Memory B cell (primary cell): ENCODE measurements at places on chromosomes 6 and 20.

GRCh38 chr6:113707194-113707593 lies 150.0 kb upstream of the MARCKS start:
- no peak overlapping the region for H3K4me3 ChIP-seq
- H3K36me3 ChIP-seq: peaks cover 2% of the 10 kb centered on the region
- H3K27me3 ChIP-seq: no peaks in the 10 kb centered on the region
- no peak overlapping the region for H3K27ac ChIP-seq

GRCh38 chr6:152110886-152111820 lies 303.7 kb downstream of the ESR1 start:
- H3K36me3 ChIP-seq: peaks cover 2% of the 10 kb centered on the region
- no peaks in the 10 kb centered on the region for H3K4me1 ChIP-seq
- H3K27ac ChIP-seq: no peak overlapping the region

- no peaks in the 10 kb centered on the region for H3K36me3 ChIP-seq
- H3K27ac ChIP-seq: no peak overlapping the region
- H3K27me3 ChIP-seq: peaks cover 2% of the 10 kb centered on the region
- no peaks in the 10 kb centered on the region for H3K4me1 ChIP-seq
- no peak for DNase-seq
Measured at GRCh38 chr6:133333852-133334251, 92.7 kb downstream of the EYA4 start.

GRCh38 chr6:54846857-54847674 lies 495 bp downstream of the FAM83B start:
- peaks cover 2% of the 10 kb centered on the region for H3K27me3 ChIP-seq
- no peak overlapping the region for H3K27ac ChIP-seq
- no peak for DNase-seq
- no peaks in the 10 kb centered on the region for H3K4me1 ChIP-seq

DNA sequence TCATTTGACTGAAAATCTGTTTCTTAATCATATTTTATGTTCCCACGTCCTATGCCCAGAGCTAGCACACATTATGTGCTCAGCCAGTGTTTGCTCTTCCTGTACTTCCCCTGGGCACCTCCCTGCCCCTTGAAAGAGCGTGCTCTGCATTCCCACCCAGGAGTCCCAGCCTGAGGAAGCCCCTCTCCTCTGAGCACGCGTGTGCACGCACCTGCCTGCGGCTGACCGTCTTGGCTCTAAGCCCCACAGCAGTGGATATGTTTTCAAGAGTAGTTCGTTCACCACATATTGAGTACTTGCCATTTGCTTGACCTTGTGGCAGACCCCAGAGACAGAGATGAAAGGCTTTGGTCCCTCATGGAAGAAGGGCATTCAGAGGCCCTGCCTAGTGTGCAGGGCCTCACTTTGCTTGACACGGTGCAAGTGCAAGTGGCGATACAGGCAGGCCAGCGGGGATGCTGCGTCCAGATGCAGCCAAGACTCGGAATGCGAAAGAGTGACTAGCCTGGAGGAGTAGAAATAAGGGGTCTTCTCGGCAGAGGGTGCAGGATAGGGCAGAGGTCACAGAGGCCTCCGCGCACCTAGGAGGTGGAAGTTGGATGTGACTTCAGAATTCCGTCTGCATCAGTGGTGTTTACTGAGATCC lies 14.1 kb downstream of the SYNDIG1 start:
- no peak for DNase-seq
- H3K27ac ChIP-seq: no peak overlapping the region
- H3K36me3 ChIP-seq: no peaks in the 10 kb centered on the region
- no peak overlapping the region for H3K4me3 ChIP-seq
- no peaks in the 10 kb centered on the region for H3K4me1 ChIP-seq

GRCh38 chr20:4697189-4697830 lies 24.4 kb upstream of the PRND start:
- H3K27ac ChIP-seq: peak overlapping the region; percentile 2
- no peak overlapping the region for H3K4me3 ChIP-seq
- peaks cover 28% of the 10 kb centered on the region for H3K4me1 ChIP-seq
- H3K36me3 ChIP-seq: peaks cover 36% of the 10 kb centered on the region
- no peak for DNase-seq
- no peaks in the 10 kb centered on the region for H3K27me3 ChIP-seq

DNA sequence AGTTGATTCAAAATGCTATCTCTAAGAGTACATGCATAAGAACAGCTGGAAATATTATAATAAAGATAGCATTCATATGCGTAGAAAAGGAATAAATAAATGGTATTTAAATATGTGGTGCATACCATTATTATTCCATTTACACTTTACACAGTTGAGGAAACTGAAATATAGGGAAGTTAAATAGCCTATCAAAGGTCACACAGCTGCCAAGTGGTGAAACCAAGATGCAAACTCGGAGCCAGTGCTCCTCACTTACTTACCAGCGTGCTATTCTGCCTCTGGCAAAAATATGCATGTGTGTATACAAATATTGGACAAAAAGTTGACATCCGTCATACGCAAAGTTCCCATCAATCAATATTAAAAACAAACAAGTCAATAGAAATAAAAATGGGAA lies 22.3 kb upstream of the ANKEF1 start:
- H3K27ac ChIP-seq: no peak overlapping the region
- H3K27me3 ChIP-seq: peaks cover 5% of the 10 kb centered on the region
- DNase-seq: no peak
- H3K4me3 ChIP-seq: no peak overlapping the region
- no peaks in the 10 kb centered on the region for H3K36me3 ChIP-seq

GRCh38 chr6:74137911-74138310 lies 441.9 kb downstream of the CD109 start:
- H3K27me3 ChIP-seq: no peaks in the 10 kb centered on the region
- no peaks in the 10 kb centered on the region for H3K36me3 ChIP-seq
- no peak for DNase-seq

- H3K27ac ChIP-seq: no peak overlapping the region
- no peaks in the 10 kb centered on the region for H3K36me3 ChIP-seq
- peaks cover 5% of the 10 kb centered on the region for H3K4me1 ChIP-seq
- peaks cover 21% of the 10 kb centered on the region for H3K27me3 ChIP-seq
- H3K4me3 ChIP-seq: no peak overlapping the region
- DNase-seq: no peak
Measured at GRCh38 chr20:3680701-3681351, 984 bp downstream of the ADAM33 start.

- H3K36me3 ChIP-seq: no peaks in the 10 kb centered on the region
- no peak for DNase-seq
- peaks cover 2% of the 10 kb centered on the region for H3K4me1 ChIP-seq
- no peak overlapping the region for H3K27ac ChIP-seq
Measured at GRCh38 chr6:155589190-155589589, 133.6 kb upstream of the NOX3 start.

GRCh38 chr6:54274383-54274782 lies 33.9 kb upstream of the TINAG start:
- H3K27me3 ChIP-seq: no peaks in the 10 kb centered on the region
- H3K4me1 ChIP-seq: no peaks in the 10 kb centered on the region
- DNase-seq: no peak
- no peaks in the 10 kb centered on the region for H3K36me3 ChIP-seq
- H3K27ac ChIP-seq: no peak overlapping the region

- H3K4me3 ChIP-seq: no peak overlapping the region
- H3K36me3 ChIP-seq: no peaks in the 10 kb centered on the region
- no peak for DNase-seq
- H3K27me3 ChIP-seq: peaks cover 14% of the 10 kb centered on the region
- no peak overlapping the region for H3K27ac ChIP-seq
Measured at GRCh38 chr20:46791722-46792416, 82.4 kb downstream of the SLC2A10 start.

DNA sequence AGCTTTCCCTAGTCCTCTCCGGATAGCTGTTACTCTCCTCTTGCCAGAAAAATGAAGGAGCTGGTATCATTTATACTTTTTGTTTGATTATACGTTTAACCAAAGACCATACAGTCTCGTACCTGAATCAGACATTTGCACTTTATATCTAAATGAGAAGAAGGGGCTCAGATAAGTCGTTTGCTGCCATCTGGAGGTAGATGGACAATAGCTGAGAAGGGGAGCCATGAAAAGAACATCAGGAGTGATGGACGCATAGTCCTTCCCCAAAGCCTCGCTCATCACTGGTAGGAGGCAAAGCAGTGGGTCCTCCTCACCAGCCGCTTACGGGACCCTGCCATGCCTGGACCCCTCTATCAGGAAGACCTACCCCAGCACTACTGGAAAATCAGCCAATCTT lies 45.4 kb downstream of the RPF2 start:
- no peaks in the 10 kb centered on the region for H3K27me3 ChIP-seq
- no peaks in the 10 kb centered on the region for H3K4me1 ChIP-seq
- peaks cover 22% of the 10 kb centered on the region for H3K36me3 ChIP-seq
- DNase-seq: no peak
- H3K4me3 ChIP-seq: no peak overlapping the region
- no peak overlapping the region for H3K27ac ChIP-seq

GRCh38 chr6:45426251-45426650 lies 48.5 kb upstream of the SUPT3H start:
- no peak overlapping the region for H3K4me3 ChIP-seq
- no peaks in the 10 kb centered on the region for H3K36me3 ChIP-seq
- no peak for DNase-seq

DNA sequence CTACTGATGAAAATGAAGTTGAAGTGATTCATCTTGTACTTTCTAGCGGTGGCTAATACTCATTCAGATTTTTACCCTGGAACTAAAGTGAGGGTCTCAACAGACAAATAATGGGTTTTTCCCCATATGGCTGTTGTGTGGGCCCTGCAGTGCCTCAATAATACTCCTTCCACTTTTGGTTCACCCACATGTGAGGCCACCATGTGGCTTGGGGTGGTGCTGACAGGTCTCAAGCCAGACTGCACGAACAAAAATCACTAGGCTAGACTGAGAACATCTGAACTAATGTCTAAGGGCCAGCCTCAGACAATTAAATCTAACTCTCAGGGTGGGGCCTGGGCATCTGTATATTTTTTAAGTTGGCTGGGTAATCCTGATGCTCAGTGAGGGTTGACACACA lies 7.9 kb upstream of the COL12A1 start:
- H3K36me3 ChIP-seq: no peaks in the 10 kb centered on the region
- peaks cover 4% of the 10 kb centered on the region for H3K4me1 ChIP-seq
- H3K4me3 ChIP-seq: no peak overlapping the region

- no peaks in the 10 kb centered on the region for H3K36me3 ChIP-seq
- H3K27ac ChIP-seq: peak overlapping the region; percentile 75
- H3K27me3 ChIP-seq: no peaks in the 10 kb centered on the region
Measured at GRCh38 chr6:137801352-137802114, 65.5 kb upstream of the TNFAIP3 start.

- peaks cover 2% of the 10 kb centered on the region for H3K36me3 ChIP-seq
- H3K27ac ChIP-seq: no peak overlapping the region
- H3K27me3 ChIP-seq: peaks cover 14% of the 10 kb centered on the region
- no peak overlapping the region for H3K4me3 ChIP-seq
- no peak for DNase-seq
Measured at GRCh38 chr6:13883966-13884365, 40.8 kb upstream of the RNF182 start.
